Activated naive CD4-positive, alpha-beta T cell treated with anti-CD3 and anti-CD28 coated beads, Interleukin-2, amount 50 U/mL, for 72 hours (primary cell): ENCODE measurements at places on chromosomes 7 and 10.

DNA sequence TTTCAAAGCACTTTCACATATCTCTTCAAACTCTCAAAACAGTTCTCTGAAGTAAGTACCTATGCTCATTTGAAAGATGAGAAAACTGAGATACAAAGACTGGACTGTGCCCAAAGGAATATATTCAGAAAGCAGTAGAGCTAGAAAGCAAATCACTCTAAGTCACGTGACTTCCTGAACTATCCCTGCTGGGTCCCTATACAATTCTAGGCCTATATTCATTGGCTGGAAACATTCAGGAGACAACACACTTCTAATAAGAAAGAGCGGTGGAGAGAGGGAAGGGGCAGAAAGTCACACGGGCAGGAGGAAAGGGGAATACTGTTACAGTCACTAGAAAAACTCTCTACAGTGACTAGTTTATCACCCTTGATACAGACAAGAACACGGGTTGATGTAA lies 140.0 kb downstream of the CHCHD3 start:
- no peak for DNase-seq

- no peak for DNase-seq
Observed at GRCh38 chr7:90846192-90846591, 250.1 kb downstream of the CDK14 start.

DNA sequence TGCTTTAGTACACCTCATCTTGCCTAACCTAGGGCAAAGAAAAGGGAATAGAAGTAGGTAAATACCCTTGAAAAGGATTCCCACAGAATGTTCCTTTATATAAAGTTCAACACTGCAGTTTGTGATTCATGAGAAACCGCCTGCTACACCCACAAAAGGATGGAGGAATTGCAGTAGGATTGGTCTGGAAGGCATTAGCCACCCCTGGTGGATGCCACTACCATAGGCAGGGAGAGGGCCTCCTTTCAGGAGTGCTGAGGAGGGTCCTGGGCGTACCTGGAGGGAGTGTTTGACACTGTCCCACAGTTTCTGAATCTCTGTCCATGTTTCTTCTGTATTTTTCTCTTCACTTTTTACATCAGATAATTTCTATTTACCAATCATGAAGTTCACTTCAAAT lies 221.8 kb upstream of the TMEM72 start:
- DNase-seq, result no peak

- DNase-seq, result no peak
Observed at GRCh38 chr7:13955494-13955893, 34.0 kb downstream of the ETV1 start.

DNA sequence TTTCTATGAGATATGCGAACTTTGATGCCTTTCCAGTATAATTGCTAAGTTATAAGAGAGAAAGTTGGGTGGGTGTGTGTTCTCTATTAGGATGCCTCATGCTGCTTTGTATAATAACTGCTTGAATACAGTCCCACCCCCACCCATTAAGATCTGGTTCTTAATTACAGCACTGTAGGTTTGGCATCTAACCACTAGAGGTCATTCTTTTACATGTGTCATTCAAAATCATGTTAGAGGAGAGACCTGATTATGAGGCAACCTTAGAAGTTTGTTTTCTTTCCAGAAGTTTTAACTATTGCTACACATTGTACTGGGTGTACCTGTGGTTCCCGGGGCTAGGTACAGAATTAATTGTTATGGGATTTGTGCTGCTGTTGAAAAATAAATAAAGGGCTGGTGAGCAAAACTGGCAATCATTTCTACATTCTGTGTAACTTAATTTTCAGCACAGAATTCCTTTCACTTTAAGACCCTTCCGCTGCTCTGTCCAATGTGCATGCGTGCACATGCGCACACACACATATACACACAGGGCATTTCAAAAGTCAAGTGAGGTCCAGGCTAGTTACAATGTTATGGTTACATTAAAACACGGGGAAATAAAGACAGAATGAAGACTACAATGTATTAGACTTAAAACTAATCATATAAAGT lies 1156.3 kb downstream of the SORCS3 start:
- DNase-seq, result no peak

DNA sequence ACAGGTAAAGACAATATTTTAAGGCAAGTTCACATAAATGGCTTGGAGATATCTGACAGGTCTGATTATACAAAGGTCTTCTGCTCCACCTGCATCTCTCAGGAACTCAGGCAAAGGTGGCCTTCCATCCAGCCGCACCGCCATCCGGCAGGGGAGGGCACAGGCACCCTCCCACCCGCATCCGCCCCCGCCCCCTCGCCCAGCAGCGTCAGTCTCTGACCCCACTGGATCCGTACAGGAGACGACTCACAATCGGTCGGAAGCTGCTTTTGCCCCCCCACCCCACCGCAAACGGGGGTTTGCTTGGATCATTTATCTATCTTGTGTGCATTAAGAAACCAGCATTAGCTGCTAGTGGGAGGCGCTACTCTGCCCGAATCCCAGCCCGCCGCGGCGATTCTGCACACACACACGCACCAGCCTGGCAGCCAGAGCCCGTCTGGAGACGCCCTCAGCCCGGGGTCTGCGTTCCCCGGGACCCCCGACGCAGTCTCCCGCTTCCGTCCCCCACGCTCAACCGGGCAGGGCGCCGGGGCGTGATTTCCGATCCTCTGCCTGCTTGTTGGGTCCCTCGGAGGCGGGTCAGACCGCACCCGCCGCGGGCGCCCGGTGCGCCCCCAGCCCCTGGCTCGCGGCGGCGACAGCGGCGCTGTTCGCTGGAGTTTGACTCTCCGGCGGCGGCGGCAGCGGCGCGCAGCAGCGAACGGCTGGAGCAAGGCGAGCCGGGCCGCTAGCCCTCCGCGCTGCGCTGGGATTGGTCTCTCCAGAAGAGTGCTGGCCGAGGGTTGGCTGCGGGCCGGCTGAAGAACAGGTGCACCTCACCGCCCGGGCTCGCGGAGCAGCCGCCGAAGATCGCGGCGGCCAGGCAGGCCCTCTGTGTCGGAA lies 820 bp upstream of the NRG3 start:
- DNase-seq, result no peak

- DNase-seq, result no peak
Observed at GRCh38 chr7:7567898-7568531, 1.3 kb downstream of the MIOS start.

DNA sequence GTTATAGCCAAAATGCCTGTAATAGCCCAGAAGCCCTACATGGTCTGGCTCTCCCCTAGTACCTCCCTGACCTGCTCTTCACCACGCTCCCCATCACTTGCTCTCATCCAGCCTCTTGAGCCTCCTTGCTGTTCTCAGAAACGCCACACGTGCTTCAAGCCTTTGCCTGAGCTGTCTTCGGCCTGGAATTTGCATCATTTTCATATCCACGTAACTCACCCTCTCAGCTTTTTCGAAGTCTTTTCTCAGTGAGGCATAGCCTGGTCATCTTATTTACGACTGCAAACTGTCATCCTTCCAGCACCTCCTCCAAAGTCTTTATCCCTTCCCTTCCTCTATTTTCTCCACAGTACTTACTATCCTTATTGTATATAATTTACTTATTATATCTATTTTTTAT lies 151.0 kb upstream of the AHR start:
- DNase-seq, result no peak

DNA sequence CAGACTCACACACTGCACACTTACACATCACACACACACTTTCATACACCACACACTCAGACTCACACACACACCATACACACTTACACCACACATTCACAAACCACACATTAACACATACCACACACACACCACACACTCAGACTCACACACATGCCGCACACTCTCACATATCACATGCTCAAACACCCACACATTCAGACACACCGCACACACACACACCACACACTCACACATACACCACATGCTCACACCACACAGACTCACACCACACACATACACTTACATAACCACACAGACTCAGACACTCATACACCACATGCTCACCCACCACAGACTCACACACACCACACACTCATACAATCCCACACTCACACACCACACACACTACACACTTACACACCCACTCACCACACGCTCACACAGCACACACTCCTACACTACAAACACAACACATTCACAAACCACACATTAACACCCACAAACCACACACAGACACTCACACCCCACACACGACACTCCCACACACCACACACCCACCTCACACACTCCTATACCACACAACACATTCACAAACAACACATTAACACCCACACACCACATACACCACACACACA lies 125.4 kb downstream of the EVX1 start:
- DNase-seq, result no peak

DNA sequence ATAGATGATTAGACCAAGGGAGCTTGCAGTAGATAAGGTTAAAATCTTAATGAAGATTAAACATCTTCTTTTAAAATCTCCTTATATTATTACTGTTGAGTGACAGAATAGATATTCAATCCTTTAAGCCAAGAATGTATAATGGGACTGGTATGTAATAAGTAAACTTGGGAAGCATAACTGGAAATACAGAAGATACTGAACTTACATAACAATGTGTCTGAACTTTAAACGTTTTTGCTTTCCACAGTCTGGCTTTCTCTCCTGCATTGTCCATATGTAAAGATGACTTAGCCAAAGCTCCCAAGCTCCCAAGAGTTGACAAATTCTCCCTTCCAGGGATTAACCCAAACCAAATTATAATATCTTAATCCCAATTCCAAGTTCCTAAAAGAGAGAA lies 129.8 kb downstream of the KCND2 start:
- no peak for DNase-seq

- no peak for DNase-seq
Observed at GRCh38 chr7:24801883-24802282, 44.6 kb upstream of the GSDME start.

DNA sequence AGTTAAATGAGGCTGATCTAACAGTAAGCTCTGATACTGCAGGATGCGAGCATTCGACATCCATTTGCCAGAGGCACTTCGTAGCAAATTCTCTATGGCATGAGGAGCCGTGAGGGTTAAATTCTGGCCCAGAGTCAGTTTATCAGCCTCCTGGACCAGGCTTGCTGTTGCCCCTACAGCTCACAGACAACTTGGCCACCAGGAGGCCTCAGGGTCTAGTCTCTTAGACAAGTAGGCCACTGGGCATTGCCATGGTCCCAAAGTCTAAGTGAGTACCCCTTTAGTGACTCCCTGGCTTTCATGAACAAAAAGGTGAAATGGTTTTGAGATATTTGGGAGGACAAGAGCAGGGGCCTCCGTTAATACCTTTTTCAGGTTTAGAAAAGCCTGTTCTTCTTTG lies 178.0 kb upstream of the MBL2 start:
- no peak for DNase-seq

- DNase-seq, result no peak
Observed at GRCh38 chr10:29703271-29703670, 68.5 kb upstream of the SVIL start.
